GM23248 (cell line): ENCODE measurements at places on chromosomes 5 and 9. TPM values are rescaled to one million over a fixed set of nuclear protein-coding genes. Genes with fewer than 3 reads are reported as not detected.
A peak's percentile ranks its signal among the peaks of the same experiment; 100 is the strongest.

Gene ENG
- total RNA-seq, result 54.5 and 57.4 TPM in 2 replicates

DNA sequence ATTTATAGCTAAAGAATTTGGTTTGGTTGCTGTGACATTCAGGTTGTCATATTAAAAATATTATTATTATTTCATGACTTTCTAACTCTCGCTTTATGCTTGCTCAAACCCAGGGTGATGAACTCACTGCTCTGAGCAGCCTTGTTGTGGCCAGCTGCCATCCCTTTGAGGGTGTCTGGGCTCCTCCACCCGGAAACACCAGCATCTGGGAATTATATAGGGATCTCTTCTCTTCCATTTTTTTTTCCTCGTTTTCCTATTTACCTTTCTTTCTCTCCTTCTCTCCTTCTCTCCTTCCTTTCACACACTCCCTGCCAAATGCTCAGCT is 355.8 kb upstream of the SMARCA2 start:
- no peaks in the 10 kb centered on the region for H3K4me1 ChIP-seq
- H3K27me3 ChIP-seq, result no peaks in the 10 kb centered on the region
- H3K36me3 ChIP-seq, result no peaks in the 10 kb centered on the region
- no peak overlapping the region for H3K4me3 ChIP-seq
- no peak overlapping the region for H3K27ac ChIP-seq

GRCh38 chr5:76863001-76863400 is 13.2 kb downstream of the S100Z start:
- H3K4me1 ChIP-seq, result no peaks in the 10 kb centered on the region
- no peak overlapping the region for H3K27ac ChIP-seq
- no peak overlapping the region for H3K4me3 ChIP-seq
- DNase-seq, result no peak

- no peaks in the 10 kb centered on the region for H3K4me1 ChIP-seq
- H3K27me3 ChIP-seq, result no peaks in the 10 kb centered on the region
- no peak overlapping the region for H3K4me3 ChIP-seq
- H3K27ac ChIP-seq, result no peak overlapping the region
- peak; percentile 15 for DNase-seq
- no peaks in the 10 kb centered on the region for H3K36me3 ChIP-seq
Observed at GRCh38 chr9:3244963-3245653, 280.7 kb downstream of the RFX3 start.

DNA sequence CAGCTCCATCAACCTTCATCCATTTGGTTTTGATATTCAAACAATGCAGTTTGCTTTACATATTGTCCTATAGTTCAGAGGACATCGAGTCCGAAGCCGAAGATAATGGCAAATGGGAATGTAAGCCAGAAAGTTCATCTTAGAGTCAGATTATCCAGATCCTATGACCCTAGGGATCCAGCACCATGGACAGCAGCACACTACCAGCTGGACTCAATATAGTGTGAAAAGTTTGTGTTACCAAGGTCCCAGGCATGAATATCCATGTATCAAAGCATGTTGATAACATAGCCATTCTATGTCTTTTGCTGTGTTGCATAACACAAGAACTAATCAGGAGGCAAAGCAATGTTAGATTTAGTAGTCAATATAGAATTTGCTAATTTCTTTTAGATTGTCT is 46.3 kb downstream of the FSTL4 start:
- H3K27me3 ChIP-seq, result no peaks in the 10 kb centered on the region
- no peak overlapping the region for H3K4me3 ChIP-seq
- H3K27ac ChIP-seq, result no peak overlapping the region
- DNase-seq, result peak; percentile 45
- H3K4me1 ChIP-seq, result no peaks in the 10 kb centered on the region

- H3K4me1 ChIP-seq, result no peaks in the 10 kb centered on the region
- peaks cover 8% of the 10 kb centered on the region for H3K36me3 ChIP-seq
- no peaks in the 10 kb centered on the region for H3K27me3 ChIP-seq
Observed at GRCh38 chr5:134577022-134577795, 51.7 kb downstream of the JADE2 start.

- DNase-seq, result peak; percentile 19
- no peak overlapping the region for H3K27ac ChIP-seq
- H3K36me3 ChIP-seq, result no peaks in the 10 kb centered on the region
- no peaks in the 10 kb centered on the region for H3K27me3 ChIP-seq
- no peak overlapping the region for H3K4me3 ChIP-seq
Observed at GRCh38 chr5:131280417-131280816, 16.6 kb downstream of the CDC42SE2 start.

DNA sequence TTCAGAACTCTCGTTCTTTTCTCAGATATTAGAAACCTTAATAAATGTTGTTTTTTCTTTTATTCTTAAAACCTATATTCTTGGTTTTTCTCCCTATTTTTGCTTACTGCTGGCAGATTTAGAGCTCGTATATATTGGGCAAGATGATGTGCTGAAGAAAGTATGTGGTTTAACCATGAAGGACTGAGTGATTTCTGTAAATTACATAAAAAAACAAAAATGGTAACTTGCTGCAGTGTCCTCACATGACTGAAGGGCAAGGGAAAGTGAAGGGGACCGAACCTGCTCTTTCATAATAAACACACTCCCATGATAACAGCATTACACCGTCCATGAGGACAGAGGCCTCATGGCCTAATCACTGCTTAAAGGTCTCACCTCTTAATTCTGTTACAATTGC is 393.8 kb upstream of the ZNF608 start:
- no peak overlapping the region for H3K27ac ChIP-seq
- H3K4me3 ChIP-seq, result no peak overlapping the region
- no peak for DNase-seq

- no peaks in the 10 kb centered on the region for H3K36me3 ChIP-seq
- H3K4me3 ChIP-seq, result no peak overlapping the region
- H3K27me3 ChIP-seq, result no peaks in the 10 kb centered on the region
- no peak overlapping the region for H3K27ac ChIP-seq
- DNase-seq, result no peak
Observed at GRCh38 chr5:59093329-59093728, 510.5 kb downstream of the RAB3C start.

DNA sequence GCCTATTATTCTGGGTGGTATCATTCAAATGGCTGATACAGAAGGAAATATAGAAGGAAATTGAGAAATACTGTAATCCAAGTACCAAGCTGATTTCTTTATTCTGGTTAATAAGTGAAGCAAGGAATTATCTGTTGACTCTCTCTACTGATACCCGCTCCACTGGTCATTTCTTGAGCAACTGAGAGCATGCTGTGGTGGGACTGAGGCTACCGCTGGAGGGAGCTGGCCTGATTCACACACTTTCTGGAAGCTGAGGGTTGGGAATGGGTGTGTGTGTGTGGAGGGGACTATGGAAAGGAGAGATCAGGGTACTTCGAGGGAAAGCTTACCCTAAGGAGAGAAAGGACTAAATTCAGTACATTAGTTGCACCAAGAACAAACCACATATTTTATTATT is 104.1 kb downstream of the UGCG start:
- no peaks in the 10 kb centered on the region for H3K27me3 ChIP-seq
- no peak for DNase-seq
- no peak overlapping the region for H3K27ac ChIP-seq
- H3K4me1 ChIP-seq, result no peaks in the 10 kb centered on the region

Gene ZNG1F
- 2.2 and 3.3 TPM in 2 replicates for total RNA-seq

Gene LCN2
- total RNA-seq, result not detected in 2 replicates
